ENCODE measurements at places on chromosomes 1 and 21.

DNA sequence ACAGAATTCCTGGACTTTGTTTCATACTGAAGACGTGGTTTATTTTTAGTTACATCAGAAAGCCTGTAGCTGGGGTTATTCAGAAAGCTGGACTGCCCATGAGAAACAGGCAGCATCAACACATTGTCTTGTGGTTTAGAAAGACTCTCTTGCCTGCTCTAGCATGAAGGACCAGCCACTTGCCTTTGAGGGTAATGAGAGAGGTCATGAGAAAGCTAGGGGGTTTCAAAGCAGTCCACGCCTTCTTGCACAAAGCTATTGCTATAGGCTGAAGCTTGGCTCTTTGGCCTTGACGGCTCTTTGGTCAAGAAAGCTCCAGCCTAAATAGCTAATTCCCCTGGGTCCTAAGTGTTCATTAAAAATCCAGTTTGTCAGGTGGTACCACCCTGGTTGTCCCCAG lies 208.1 kb downstream of the PRDM2 start:
- DNase-seq = no peak

GRCh38 chr1:10171105-10171767 lies 39.1 kb upstream of the KIF1B start:
- DNase-seq = no peak

DNA sequence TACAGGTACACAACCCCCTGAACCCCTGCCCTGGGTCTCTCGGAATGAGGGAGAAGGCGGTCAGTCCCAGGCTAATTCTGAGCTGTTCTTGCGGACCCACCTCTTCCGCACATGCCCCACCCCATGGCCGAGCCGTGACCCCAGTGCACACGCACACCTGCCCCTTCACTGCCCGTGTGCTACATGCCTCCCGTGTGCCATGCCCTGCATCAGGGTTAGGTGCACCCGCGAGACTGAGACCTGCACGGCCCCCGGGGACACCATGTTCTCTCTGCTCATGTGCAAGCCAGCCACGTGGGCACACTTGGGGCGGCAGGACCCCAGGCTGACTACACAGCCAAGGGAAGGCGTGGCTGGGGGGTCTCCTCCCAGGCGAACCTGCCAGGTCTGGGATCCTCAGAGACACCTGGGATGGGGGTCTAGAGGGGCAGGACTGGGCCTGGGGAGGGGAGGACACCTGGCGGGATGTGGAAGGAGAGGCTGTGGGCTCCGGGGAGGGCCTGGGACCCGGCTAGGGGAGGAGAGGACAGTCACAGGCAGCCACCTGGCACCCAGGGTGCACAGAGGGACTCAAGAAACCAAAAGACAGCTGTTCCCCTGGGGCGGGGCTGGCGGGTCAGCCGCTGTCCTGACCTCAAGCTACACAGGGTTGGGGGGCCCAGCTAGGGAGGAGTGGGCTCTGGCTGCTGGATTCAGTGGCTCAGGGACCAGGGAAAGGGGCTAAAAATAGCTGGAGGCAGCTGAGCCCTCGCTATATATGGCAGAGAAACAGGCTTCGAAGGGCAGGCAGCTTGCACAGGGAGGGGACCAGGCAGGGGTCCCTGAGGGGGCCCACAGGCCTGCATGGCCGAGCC lies 133.4 kb downstream of the CASZ1 start:
- peak; percentile 79 for DNase-seq

DNA sequence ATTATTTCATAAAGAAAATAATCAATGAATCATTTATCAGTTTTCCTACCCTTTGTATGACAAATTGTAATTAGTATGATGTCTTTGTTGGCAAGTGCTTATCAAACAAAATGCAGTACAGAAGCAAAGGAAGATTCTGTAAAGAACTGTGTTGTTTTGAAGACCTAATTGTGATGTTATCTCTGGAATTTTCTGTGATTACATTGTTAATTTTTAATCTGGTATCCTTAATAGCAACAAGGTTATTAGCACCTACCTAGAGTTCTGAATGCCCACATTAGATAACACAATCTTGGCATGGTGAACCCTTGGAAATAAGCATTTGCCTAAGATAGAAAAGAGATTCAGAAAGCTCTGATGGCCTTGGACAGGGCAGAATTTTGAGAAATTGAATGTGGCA lies 274.1 kb upstream of the ST6GALNAC5 start:
- no peak for DNase-seq

DNA sequence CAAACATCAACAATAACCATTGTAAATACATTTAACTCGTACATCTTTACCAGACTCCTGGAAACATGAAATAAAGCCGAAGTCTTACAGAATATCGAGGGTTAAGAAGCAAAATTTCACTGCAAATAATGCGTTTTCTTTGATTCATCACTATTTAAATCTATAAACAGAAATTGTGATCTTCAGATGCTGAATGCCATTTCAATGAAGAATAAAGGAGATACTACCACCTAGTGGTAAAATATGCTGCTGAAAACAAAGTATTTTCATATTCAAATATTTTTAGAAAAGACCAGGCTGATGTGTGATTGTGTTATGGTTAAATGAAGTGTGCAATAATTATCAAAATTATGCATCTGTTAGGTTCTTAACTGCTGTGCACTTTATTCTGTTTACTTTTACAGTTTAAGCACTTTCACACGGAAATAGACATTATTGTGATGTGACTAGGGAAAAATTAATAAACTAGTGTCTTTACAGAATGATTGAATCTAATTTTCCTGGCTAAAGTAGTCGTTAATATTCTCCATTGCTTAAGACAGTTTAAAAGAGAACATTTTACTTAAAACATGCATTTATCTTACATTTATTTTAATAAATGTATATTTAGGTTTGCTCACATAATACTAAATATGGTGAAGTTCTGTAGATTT lies 1093.1 kb downstream of the MRPL39 start:
- no peak for DNase-seq

DNA sequence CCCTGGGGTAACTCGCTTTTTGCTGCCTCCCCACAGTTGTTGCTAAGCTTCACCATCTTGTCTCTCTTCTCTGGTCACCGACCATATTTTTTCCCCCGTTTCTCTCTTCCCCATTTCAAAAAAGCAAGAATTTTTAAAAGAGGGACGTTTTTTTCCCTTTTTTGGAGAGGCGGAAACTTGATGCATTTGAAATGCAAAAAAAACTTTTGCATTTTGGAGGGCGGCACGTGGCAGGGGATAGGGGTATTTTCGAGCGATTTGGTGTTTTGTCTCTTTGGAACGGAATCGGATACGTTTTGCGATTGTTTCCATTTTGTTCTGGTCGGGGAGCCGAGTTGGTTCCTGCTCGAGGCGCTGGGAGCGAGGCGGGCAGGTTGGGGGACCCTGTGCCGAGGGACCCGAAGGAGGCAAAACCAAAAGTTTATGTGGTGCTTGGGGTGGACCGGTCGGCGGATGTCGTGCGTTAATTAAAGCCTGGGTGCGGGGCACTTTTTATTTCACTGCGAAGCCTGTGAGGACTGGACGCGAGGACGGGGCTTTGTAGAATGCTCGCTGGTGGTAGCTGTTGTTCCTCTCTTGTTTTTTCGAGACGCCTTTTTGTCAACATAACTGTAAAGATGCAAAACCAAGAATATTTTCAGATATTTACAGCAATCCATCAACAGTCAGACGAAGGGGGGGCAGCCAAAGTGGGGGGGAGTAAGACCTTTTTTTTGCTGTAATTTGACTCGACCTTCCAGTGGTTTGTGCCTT lies 884 bp downstream of the H3-3A start:
- DNase-seq = peak; percentile 71

DNA sequence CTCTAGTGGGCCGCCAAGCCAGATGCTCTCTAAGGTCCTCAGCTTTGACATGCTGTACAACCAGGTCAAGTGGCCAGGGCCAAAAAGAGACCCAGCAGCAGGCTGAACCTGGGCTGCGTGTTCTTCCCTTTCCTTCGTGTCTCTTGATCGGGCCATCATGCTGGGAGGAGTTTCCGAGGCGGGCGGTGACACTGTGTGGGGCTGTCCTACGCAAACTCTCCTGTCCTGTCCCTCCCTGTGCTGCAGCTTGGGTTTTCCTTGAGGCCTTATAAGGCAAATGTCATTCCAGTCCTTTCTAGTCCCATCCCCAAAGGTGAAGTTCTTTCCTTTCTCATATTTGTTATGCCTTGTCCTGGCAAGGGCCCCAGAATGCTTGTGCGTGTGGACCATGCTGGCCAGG lies 56.7 kb downstream of the ARHGEF10L start:
- DNase-seq = no peak

DNA sequence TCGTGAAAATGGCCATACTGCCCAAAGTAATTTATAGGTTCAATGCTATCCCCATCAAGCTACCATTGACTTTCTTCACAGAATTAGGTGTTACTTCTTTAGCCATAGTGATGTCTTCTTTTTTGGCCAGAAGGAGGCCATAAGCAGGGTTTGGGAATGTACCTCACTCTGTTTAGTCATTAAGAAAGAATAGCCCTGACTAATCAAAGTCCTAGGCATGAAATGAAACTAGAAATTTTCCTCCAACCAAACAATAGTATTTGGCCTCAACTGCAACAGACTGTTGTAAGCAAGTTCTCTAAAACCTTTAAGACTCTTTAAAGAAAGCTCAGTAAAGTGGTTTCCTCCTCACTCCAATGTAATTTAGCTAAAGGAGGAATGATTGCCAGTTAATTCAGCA lies 163.9 kb downstream of the AKT3 start:
- no peak for DNase-seq

- no peak for DNase-seq
Measured at GRCh38 chr1:160492617-160493016, 30.4 kb downstream of the SLAMF6 start.

DNA sequence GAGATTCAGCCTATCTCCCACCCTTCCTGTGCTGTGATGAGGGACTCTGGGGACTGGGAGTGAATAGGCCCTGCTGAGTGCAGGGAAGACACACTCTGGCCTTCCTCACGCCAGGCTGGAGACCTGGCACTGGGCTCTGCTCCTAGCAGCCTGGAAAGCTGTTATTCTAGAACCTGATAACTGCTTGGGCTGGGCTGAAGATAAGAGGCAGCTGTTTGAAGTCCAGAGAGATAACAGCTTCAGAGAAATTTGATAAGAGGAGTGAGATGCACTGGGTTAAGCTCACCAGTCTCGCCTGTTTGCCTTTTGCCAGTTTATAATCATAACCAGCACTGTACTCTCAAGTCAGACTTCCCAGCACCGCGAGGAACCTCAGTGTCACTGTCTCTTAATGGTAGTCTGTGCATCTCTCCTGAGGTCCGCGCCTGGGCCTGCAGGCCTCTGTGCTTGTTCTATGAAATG lies 46.6 kb upstream of the GPR37L1 start:
- DNase-seq = no peak

GRCh38 chr1:114117654-114118053 lies 36.0 kb downstream of the SYT6 start:
- DNase-seq = no peak

DNA sequence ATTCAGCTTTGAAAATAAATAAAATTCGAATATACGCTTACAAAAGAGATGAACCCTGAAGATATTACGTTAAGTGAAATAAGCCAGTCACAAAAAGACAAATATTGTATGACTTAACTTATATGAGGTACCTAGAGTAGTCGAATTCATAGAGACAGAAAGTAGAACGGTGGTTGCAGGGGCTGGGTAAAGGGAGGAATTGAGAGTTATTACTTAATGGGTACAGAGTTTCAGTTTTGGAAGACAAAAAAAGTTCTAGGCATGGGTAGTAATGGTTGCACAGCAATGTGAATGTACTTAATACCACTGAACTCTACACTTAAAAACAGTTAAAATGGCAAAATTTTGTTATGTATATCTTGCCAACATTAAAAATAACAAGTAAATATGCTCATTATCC lies 48.6 kb upstream of the ZNHIT6 start:
- DNase-seq = no peak

DNA sequence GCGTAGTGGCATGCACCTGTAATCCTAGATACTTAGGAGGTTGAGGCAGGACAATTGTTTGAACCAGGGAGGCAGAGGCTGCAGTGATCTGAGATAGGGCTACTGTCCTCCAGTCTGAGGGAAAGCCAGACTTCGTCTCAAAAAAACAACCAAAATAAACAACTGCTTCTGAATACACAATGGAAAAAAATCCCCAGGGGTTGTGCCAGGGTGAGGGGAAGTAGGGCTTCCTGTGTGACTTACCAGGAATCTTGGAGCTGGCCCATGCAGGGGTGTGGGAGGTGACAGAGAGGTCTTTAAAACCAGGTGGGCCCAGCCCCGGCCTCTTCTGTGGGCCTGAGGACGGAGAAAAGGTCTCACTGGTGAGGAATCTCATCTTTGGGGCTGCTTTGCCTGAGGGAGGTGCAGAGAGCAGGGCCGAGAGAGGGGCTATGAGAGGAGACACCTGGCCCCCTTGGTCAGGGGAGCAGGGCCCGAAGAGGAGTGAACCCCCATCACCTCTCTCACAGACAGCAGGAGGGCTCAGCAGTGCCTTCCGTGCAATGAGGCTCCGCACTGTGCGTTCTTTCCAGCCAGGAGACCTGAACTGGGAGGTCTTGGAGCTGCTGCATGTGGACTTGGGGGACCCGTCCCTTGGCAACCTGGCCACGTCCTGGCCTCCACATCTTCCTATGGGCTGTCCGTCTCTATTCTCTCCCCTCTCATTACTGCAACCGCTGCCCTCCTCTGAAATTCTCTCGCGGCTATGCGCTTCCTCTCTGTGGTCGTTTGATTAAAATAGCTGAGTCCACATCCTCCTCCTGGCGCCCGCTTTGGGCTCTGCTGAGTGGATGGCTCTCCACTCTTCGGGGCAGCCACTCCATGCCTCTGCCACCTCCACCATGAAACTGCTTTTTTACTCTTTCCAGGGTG lies 10.7 kb downstream of the PLA2G5 start:
- DNase-seq = peak; percentile 71

DNA sequence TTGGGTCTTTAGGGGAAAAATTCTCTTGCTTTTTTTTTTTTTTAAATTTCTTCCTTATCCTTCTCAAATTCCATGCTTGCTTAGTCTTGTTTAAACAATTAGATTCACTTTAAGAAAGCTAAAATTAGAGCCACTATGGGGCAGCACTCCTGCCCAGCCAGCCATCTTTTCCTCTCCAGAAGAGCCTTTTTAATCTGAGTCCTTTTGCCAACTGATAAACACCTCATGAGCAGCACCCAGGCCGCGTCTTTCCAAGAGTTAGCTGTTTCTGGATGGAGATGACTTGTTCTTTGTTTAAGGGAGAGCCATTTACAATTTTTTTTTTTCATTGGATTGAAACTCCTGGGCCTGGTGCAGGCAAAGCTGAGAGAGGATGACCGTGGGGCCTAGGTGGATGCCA lies 53.3 kb upstream of the TSPAN2 start:
- no peak for DNase-seq

DNA sequence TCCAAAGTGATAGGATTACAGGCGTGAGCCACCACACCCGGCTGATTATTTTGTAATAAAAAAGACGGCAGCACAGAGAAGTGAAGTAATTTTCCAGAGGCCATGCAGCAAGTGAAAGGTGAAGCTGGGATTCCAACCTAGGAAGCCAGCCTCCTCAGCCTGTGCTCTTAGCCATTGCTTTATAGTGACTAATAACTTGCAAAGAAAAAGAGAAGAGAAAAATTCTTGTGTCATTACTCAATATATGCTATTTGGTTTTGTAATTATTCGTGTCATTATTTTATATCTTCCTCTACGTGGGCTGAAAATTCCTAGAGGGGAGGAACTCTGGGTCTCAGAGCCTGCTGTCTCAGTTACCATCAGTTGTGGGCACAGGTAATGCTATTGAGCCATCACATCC lies 1.6 kb upstream of the IER5 start:
- no peak for DNase-seq
